H7 (cell line): ENCODE measurements at places on chromosomes 6 and 20. TPM values are rescaled to one million over a fixed set of nuclear protein-coding genes. Genes with fewer than 3 reads are reported as not detected.

The SLC17A1 gene
- not detected in 2 replicates for total RNA-seq

DNA sequence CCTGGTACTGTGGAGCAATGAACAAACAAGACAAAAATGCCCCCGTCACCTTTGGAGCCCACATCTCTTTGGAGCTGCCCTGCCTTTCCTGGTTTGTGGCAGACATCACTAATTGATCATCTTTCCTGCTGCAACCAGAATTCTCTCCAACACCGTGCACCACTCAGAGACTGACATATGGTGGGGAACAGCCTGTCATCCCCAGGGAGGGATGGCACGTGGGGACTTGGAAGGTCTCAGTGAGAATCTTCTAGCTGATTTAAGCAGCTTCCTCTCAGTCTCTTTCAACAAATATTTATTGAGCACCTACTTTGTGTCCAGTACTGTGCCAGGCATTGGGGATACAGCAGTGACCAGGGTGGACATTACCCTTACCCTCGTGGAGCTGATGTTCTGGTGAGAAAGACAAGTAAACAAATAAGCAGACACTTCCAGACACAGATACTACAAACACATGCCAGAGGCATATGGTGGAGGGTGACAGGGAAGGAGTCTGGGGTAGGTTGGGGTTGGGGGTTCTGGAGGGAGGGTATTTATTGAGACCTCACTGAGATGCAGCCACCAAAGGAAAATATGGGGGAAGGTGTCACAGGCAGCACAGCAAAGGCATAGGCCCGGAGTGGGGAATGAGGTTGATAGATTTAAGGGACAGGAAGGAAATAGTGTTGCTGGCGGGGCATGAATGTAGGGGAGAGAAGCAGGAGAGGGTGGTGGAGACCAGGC is 82.3 kb downstream of the CEBPB start:
- DNase-seq: no peak

GRCh38 chr6:41497994-41498393 is 48.2 kb upstream of the FOXP4 start:
- no peak for DNase-seq

The MAK gene
- total RNA-seq: 0.07 TPM in 1 of 2 replicates, not detected in the other

The ABHD16B gene
- not detected in 2 replicates for total RNA-seq

GRCh38 chr20:21179757-21180156 is 53.9 kb downstream of the KIZ start:
- no peak for DNase-seq

The KCNK5 gene
- total RNA-seq: 23.8 and 30.1 TPM in 2 replicates

The PKIB gene
- 62.9 and 64.9 TPM in 2 replicates for total RNA-seq

- no peak for DNase-seq
These were observed 276.8 kb downstream of the PHACTR1 start for GRCh38 chr6:12993283-12993898.

GRCh38 chr6:169811521-169812256 is 60.3 kb downstream of the ERMARD start:
- DNase-seq: no peak

The FERMT1 gene
- total RNA-seq: 11.0 and 14.3 TPM in 2 replicates

The PTPRT gene
- 0.07 and 0.11 TPM in 2 replicates for total RNA-seq

GRCh38 chr20:54065601-54066038 is 4.8 kb downstream of the BCAS1 start:
- no peak for DNase-seq

DNA sequence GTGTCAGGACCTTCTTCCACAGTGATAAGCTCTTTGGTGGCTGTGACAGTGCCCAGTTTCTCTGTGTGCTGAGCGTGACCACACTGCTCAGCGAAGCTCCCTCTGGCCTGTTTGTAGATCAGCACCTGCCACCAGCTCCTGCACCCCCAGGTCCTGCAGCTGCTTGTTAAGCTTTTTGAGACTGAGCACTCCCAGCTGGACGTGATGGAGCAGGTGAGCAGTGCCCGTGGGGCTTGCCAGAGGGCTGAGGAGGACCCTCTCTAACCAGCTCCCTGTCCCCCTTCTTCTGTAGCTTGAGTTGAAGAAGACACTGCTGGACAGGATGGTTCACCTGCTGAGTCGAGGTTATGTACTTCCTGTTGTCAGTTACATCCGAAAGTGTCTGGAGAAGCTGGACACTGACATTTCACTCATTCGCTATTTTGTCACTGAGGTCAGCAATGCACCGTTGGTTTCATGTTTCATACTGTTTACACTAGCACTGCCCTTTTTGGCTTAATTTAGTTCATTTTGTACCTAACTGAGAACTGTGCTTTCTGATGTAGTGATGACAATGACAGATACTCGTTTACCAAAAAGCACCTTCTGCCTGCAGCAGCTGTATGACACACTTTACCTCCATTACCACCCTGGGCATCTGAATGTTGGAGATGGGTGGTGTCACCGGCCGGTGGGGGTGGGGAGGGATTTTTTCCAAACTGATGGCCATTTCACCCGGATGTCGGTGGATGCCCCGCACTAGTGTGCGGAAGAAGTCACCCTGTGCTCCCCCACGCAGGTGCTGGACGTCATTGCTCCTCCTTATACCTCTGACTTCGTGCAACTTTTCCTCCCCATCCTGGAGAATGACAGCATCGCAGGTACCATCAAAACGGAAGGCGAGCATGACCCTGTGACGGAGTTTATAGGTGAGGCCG is 12.5 kb downstream of the NELFCD start:
- no peak for DNase-seq

- DNase-seq: no peak
These were observed 28.9 kb downstream of the UTRN start for GRCh38 chr6:144314003-144314485.

DNA sequence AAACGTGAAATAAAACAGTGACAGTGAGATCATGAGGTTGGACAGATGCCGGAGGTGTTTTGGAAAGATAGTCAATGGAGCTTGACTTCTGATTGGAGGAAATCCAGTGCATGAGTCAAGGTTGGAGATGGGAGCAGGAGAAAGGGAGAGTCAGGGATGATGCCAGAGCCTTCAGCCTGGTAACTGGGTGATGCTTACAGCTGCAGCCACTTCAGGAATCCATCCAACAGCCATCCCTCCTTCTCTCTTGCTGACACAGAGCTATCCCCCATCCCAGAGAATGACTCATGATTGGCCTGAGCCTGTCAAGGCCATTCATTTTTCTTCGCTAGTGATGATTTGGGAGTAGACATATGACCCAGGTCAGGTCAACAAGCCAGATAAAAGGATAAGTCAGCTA is 112.8 kb downstream of the SAMD5 start:
- no peak for DNase-seq

The RBM24 gene
- 2.3 and 3.3 TPM in 2 replicates for total RNA-seq

DNA sequence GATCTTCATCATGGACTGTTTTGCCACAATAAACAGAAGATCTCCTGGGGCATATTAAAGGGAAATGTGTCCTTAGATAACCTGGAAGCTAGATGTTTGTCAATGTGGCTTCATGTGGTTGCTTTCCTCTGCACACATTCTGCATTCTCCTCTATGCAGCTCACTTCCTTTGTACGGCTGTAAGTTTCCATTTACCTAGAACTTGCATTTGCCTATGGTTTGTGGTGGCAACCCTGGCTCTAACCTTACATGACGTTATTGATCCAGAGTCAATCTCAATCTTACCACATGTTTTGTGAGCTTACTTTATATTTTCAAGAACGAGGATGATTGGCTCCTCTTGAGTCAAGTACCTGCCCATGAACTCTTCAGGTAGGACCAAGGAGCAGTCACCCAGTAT is 863.1 kb downstream of the MAFB start:
- DNase-seq: no peak

The KCNK17 gene
- 1.1 and 1.4 TPM in 2 replicates for total RNA-seq

The CHRNA4 gene
- total RNA-seq: 2.0 TPM in 2 replicates

GRCh38 chr6:27478141-27478705 is 5.3 kb upstream of the ZNF184 start:
- DNase-seq: peak; percentile 30

GRCh38 chr6:89081129-89081422 is 525 bp downstream of the PNRC1 start:
- DNase-seq: no peak

- DNase-seq: no peak
These were observed 70.3 kb downstream of the NKAIN2 start for GRCh38 chr6:123873974-123874373.

GRCh38 chr6:73377225-73377624 is 7.5 kb upstream of the OOEP start:
- no peak for DNase-seq

GRCh38 chr6:467671-468082 is 76.1 kb downstream of the IRF4 start:
- peak; percentile 27 for DNase-seq

- DNase-seq: no peak
These were observed 48.7 kb upstream of the CDH4 start for GRCh38 chr20:61203320-61203719.

The ADGB gene
- not detected in 2 replicates for total RNA-seq

The C6orf141 gene
- 7.5 and 8.7 TPM in 2 replicates for total RNA-seq

GRCh38 chr6:141618180-141618581 is 514.5 kb upstream of the GJE1 start:
- no peak for DNase-seq

DNA sequence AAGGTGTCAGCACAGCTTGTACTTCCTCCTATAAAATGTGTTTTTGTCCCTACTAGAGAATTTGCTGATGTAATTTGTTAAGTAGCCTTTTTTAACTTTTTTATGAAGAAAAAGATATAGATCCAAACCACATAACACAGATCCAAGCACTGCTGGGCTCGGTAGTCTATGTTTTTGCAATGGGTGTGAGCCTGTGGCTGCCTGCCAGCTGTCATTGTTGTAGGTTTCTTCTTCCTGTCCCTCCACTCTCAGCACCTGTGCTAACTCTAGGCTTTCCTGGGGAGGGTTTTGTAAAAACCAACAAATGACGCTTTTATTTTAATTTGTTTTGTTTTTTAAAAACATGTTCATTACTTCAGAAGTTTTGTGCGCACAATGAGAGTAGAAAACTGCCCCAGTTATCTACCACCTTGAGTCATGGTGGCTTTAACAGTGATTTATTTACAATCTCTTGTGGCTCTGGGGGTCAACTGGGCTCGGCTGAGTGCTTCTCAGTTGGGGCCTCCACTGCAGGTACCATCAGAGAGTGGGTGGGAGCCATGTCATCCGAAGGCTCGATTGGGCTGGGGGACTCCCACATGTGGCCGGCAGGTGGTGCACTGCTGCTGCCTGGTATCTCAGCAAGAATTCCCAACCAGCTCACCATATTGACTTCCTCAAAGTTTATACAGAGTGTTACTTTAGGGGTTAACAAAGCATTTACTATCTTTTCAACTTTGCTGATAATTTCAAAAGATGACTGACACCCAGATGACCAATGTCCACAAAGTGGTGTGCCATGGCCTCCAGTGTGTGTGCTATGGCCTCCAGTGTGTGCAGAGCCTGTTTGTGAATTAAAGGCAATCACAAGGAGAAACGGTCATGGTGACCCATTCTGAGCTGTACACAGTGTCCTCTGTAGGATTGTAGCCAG is 3.0 kb upstream of the CCR6 start:
- DNase-seq: no peak

GRCh38 chr20:44211177-44212039 is 837 bp upstream of the OSER1 start:
- no peak for DNase-seq

The AGER gene
- total RNA-seq: 2.2 and 2.8 TPM in 2 replicates

DNA sequence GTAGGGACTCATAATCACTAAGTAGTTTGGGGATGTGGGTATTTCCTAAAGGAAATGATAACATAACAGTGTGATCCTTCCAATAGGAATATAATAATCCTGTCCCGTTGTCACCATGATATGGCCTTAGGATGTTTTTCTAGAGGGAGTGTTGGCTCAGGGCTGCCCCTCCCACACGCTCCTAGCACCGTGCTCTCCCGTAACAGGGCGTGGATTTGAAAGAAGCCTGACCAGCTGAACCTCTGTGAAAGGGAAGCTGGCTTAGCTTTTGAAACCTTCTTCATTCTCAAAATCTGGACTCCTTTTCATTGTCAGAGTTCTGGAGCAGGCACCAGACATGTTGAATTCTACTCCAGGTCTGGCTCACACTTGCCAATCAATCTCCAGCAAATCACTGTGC is 103.4 kb upstream of the SASH1 start:
- no peak for DNase-seq

DNA sequence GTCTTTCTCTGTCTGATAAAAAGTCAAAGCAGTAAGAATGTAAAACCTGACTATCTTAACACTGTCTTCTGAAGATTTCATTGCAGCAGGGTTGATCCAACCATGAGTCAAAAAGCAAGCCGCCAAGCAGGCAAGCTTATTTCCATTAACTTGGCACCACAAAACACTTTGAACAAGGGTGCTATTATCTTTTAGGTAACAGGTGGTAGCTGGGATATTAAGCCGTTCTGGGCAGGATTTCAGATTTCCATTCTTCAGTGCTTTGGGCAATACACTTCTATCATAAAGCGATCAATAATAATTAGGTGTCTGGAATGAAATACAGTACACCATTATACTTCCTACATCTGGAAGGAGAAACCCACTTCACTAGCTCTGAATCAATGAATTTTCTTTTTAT is 181.9 kb downstream of the TBC1D7 start:
- no peak for DNase-seq

GRCh38 chr20:35699957-35700624 is 886 bp downstream of the ROMO1 start:
- peak; percentile 17 for DNase-seq

The PROCR gene
- 64.9 and 89.6 TPM in 2 replicates for total RNA-seq

GRCh38 chr6:90035047-90035723 is 140.9 kb downstream of the GJA10 start:
- DNase-seq: no peak

The SNAI1 gene
- 9.4 and 13.3 TPM in 2 replicates for total RNA-seq

DNA sequence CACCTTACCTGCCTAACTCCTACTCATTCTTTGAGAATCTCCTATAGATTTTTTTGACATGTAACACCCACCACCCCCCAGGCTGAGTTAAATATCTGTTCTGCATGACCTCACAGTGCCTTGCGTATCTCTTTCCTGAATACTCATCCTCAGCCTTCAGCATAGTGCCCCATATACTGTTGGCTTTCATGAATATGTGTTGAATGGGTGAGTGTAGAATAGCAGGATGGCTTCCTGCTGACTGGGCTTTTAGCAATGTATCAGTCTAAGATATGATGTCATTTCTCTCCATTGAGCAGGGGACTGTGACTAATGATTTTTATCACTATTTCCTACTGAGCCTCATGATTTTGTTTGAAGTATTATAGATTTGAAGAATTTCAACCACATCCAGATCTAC is 361.6 kb upstream of the MARCKS start:
- DNase-seq: no peak
